Calu3 (cell line): ENCODE measurements at places on chromosomes 5 and 9. TPM values are rescaled to one million over a fixed set of nuclear protein-coding genes. Genes with fewer than 3 reads are reported as not detected.

DNA sequence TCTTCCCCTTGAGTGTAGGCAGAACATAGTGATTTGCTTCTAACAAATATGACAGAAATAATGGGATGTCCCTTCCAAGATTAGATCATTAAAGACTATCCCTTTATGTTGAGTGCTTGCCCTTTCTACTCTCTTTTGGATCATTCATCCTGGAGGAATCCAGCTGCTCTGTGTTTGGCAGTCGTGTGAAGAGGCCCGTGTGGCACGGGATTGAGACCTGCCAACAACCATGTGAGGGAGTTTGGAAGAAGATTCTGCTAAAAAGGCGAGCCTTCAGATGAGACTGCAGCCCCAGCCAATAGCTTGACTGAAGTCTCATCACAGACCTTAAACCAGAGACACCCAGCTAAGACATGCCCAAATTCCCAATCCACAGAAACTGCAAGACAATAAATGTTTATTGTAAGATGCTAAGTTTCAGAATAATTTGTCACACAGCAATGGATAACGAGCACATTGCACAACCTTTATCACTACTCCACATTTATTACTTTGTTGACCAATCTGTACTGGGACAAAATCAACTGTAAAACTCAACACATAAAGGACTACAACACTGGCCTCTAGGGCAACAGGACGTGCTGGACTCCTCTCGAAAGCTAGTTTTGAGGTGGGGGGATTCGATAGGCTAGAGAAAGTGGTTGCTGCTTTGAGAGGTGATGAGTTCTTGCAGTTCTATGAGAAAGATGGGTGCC is 42.8 kb downstream of the ANGPTL2 start:
- no peak overlapping the region for H3K4me3 ChIP-seq
- peaks cover 8% of the 10 kb centered on the region for H3K27me3 ChIP-seq
- peaks cover 23% of the 10 kb centered on the region for H3K4me1 ChIP-seq
- H3K36me3 ChIP-seq, result no peaks in the 10 kb centered on the region
- no peak for DNase-seq
- H3K27ac ChIP-seq, result no peak overlapping the region

DNA sequence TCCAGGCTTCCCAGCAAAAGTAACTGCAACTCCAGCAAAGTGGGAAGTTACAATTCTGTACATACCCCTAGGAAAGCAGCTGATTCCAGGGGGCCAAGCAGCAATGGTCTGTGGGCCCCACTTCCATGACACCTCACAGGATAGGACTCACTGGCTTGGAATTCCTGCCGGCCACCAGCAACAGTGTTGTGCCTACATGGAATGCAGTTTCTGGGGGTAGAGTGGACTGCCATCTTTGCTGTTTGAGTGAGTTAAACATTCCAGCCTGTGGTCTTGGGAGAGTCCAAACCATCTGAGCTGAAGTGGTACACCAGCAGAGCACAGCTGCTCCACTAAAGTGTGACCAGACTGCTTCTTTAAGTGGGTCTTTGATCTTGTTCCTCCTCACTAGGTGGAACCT is 13.4 kb upstream of the FBN2 start:
- H3K4me3 ChIP-seq, result no peak overlapping the region
- no peak overlapping the region for H3K27ac ChIP-seq
- no peak for DNase-seq
- no peaks in the 10 kb centered on the region for H3K36me3 ChIP-seq

- H3K27me3 ChIP-seq, result peaks cover 97% of the 10 kb centered on the region
- H3K4me1 ChIP-seq, result no peaks in the 10 kb centered on the region
- no peak overlapping the region for H3K27ac ChIP-seq
- no peaks in the 10 kb centered on the region for H3K36me3 ChIP-seq
Measured at GRCh38 chr5:577800-578199, 34.3 kb upstream of the CEP72 start.

DNA sequence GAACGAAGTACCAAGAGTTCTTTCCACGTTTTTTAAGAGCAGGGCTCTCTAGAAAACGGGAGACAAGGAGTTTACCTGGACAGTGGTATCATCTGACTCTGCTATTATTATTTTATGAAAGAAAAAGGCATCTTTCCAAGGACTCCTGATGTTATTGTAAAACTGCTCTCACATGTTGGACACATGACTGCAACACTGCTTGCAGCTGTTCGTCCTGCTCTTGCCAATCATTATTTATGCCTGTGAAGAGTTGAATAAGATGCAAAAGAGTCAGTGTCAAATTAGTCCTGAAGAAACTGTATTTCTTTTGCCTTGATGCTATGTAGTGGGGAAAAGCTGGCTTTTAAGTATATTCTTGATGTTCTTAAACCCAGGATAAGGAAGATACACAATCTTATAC is 284.5 kb upstream of the PTGER4 start:
- no peaks in the 10 kb centered on the region for H3K27me3 ChIP-seq
- no peak overlapping the region for H3K4me3 ChIP-seq
- DNase-seq, result no peak
- H3K36me3 ChIP-seq, result no peaks in the 10 kb centered on the region

- H3K27me3 ChIP-seq, result no peaks in the 10 kb centered on the region
- H3K36me3 ChIP-seq, result no peaks in the 10 kb centered on the region
- H3K4me3 ChIP-seq, result no peak overlapping the region
- no peak for DNase-seq
Measured at GRCh38 chr5:173686950-173687349, 70.5 kb upstream of the BOD1 start.

DNA sequence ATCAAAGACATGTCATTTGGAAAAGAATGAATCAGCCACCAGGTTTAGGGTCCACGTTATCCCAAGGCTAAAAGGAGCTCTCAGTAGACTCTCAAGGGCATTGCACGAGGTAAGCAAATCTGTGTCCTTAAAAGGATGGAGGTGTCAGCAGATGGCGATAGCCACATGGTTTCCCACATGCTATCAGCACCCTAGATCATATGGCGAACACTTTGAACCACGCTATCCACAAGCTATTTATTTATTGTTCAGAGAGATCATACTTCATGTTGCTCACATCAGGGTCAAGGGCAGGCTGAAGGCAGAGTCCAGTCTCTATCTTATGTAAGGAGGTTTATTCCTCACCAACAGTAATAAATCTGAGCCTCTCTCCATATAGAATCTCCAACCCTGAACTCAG is 43.7 kb downstream of the CDH6 start:
- no peaks in the 10 kb centered on the region for H3K36me3 ChIP-seq
- no peak overlapping the region for H3K27ac ChIP-seq
- H3K27me3 ChIP-seq, result no peaks in the 10 kb centered on the region
- no peaks in the 10 kb centered on the region for H3K4me1 ChIP-seq
- H3K4me3 ChIP-seq, result no peak overlapping the region

GRCh38 chr5:147415651-147416050 is 94.2 kb downstream of the DPYSL3 start:
- H3K36me3 ChIP-seq, result no peaks in the 10 kb centered on the region
- H3K27ac ChIP-seq, result no peak overlapping the region
- no peaks in the 10 kb centered on the region for H3K27me3 ChIP-seq
- H3K4me3 ChIP-seq, result no peak overlapping the region

DNA sequence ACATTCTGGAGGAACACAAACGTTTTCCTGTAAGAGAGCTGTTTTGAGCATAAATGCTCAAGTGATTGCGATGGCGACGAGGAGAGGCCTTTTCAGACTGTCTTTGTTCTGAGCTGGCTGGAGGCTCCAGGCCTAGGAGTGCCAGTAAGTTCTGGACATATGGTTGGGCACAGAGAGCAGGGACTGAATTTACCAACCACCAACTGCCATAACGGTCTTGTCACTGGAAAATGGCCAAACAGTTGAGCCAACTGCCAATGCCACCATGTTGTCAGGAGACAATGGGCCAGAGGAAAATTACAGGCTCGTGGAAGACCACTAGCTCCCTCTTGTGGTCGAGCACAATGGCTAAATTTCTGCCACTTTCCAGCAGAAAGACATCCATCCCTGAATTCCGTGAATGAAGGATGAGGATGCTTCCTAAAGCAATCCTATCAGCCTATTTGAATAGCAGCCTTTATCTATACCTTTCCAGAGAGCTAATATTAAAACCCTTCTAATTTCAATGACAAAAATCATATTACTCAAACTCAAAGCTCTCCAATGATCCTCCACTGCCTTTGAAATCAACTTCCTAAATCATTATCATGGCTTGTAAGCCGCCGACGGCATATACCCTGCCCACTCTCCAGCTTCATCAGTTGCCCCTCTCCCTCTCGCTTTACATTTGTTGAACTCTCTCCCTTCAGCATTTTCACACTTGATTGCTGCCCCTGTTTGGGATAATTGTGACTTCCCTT is 66.9 kb upstream of the GLIS3 start:
- H3K27ac ChIP-seq, result no peak overlapping the region
- peaks cover 4% of the 10 kb centered on the region for H3K4me1 ChIP-seq
- no peaks in the 10 kb centered on the region for H3K27me3 ChIP-seq

DNA sequence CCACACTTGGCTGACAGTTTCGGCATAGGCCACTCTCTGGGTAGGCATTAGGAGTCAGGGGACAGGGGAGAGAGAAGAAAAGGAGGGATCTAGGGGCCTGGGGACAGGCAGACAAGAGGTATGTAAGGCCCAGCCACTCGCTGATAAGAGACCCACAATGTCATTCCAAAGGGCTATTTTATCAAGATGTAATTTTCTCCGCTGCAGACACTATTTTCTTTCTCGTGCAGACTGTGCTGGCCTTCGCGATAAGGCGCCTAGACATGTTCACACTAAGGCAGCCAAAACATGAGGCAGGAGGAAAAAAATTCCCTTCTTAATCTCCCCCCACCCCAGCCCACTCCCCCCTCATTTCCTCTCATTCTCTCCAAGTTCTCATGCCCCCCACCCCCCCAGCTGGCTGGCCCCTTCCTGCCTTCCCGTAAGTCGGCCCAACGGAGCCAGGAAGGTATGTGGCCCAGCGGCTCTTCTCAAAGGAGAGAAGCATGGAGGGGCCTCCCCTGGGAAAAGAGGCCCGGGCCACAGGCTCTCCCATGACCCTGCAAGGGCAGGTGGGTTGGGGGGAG is 44.9 kb upstream of the SYNPO start:
- H3K27me3 ChIP-seq, result no peaks in the 10 kb centered on the region
- peaks cover 11% of the 10 kb centered on the region for H3K4me1 ChIP-seq

- peak; percentile 71 for DNase-seq
- H3K4me3 ChIP-seq, result no peak overlapping the region
- H3K36me3 ChIP-seq, result peaks cover 10% of the 10 kb centered on the region
- no peaks in the 10 kb centered on the region for H3K27me3 ChIP-seq
- no peak overlapping the region for H3K27ac ChIP-seq
Measured at GRCh38 chr5:137220523-137220927, 278.6 kb downstream of the SPOCK1 start.

GRCh38 chr5:42953041-42953440 is 87.1 kb downstream of the ANXA2R start:
- peak overlapping the region; percentile 52 for H3K27ac ChIP-seq
- H3K27me3 ChIP-seq, result no peaks in the 10 kb centered on the region
- H3K36me3 ChIP-seq, result peaks cover 22% of the 10 kb centered on the region
- DNase-seq, result no peak
- no peaks in the 10 kb centered on the region for H3K4me1 ChIP-seq

DNA sequence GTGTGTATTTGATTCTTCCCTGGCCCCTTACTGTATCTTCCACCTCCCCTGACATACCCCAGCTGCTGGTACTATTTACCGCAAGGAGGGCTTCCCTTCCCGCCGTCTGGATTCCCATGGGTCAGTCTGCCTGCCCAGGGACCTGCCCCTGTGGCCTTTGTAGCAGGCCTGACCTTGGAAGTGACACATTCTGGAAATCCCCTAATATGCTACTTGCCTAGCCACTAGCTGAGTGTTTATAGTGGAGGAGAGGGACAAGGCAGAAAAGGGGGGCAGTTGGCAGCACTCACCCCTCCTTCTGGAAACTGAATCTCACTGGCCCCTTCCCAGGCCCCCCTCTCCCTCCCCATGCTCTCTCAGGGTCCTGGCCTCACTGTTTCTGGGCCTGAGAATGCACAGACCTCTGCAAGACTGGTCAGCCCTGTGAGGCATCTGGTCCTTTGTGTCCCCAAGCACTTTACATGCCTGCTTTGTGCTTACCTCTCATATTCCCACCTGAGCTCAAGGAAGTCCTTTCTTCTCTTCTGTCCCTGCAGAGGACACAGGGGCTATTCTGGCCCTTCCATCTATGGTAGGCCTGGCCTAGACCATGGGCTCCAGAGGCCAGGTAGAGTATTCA is 8.2 kb upstream of the CCL21 start:
- H3K36me3 ChIP-seq, result no peaks in the 10 kb centered on the region
- DNase-seq, result no peak
- no peak overlapping the region for H3K27ac ChIP-seq
- H3K4me3 ChIP-seq, result no peak overlapping the region
- H3K4me1 ChIP-seq, result peaks cover 9% of the 10 kb centered on the region
- H3K27me3 ChIP-seq, result peaks cover 70% of the 10 kb centered on the region

SLC6A19 gene
- total RNA-seq, result not detected in 2 replicates

TXNDC8 gene
- total RNA-seq, result not detected in 2 replicates

TUSC1 gene
- total RNA-seq, result 5.1 and 6.8 TPM in 2 replicates
